CMK (cell line): ENCODE measurements at places on chromosomes 3 and 15.

GRCh38 chr3:147215660-147216059, 190.7 kb downstream of the ZIC4 start:
- DNase-seq: no peak

GRCh38 chr3:5295191-5295690, 107.7 kb downstream of the EDEM1 start:
- no peak for DNase-seq

- no peak for DNase-seq
Measured at GRCh38 chr15:93109336-93110102, 20.5 kb upstream of the RGMA start.

DNA sequence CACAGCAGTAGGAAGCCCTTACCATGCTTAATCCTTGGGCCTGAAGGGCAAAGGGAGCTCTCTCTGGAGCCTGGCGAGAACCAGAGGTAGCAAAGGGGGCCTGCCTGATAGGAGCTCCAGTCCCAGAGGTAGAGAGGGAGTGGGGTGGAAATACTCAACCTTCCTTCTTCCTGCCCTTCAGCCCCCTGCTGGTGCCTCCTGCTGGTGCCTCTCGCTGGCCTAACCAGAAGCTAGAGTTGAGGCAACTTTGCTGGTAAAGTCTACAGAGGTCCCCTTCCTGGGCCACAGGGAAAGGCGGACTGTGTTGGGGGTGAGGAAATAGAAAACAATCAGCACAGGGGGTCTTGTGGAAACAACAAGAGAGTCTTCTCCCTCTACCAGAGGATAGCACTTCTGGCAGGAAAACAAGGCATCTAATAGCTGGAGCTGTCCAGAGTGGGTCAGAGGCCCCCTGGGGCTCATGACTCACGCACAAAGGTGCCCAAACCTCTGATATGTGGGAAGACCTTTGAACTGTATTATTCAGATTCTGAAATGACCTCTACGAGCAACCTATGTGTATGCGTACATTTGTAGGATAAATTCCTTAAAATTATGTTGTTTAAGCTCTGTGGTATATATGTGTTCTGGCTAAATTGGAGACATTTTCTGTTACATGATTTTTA, 133.9 kb downstream of the LRRC28 start:
- DNase-seq: no peak

- no peak for DNase-seq
Measured at GRCh38 chr3:110811050-110811449, 260.6 kb upstream of the NECTIN3 start.

GRCh38 chr3:105495021-105495420, 128.3 kb downstream of the ALCAM start:
- no peak for DNase-seq

GRCh38 chr15:84590406-84590805, 10.4 kb upstream of the ZSCAN2 start:
- no peak for DNase-seq

GRCh38 chr15:57256939-57257338, 119.4 kb upstream of the CGNL1 start:
- no peak for DNase-seq

DNA sequence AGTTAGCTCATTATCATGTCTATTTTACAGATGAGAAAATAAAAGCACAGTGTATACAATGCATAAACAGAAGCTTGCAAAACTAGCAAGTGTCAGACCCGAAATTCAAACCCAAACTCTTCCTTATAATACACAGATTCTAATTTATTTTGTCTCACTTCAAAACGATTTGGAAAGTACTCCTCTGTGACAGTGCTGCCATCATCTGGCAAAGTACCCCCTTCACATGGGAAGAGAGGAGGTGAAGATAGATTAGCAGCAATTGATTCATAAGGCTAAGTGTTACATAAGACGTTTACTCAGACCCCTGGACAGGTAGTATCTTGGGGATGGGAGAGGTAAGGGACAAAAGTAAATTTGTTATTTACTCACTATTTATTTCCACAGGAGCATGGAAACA, 744.0 kb upstream of the SGO1 start:
- DNase-seq: no peak

GRCh38 chr3:155554777-155555451, 190.0 kb downstream of the PLCH1 start:
- peak; percentile 89 for DNase-seq

- no peak for DNase-seq
Measured at GRCh38 chr3:182814419-182815062, 21.2 kb downstream of the ATP11B start.

GRCh38 chr3:27508424-27508823, 24.2 kb upstream of the SLC4A7 start:
- DNase-seq: no peak

DNA sequence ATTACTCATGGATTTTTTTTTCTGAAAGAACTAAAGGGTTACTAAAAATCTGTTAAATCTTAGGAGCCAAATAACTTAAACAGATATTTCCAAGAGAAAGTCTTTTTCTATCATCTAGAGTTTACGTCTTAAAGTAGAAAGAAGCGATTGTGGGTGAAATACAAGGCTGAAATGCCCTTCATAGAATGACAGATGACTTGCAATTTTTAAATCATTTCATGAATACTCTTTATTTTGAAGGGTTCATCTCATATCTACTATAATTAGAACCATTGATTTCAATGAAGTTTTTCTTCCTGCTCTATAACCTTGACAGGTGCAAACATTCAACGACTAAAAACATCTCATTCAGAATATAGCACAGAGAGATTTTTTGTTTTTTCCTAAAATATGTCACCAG, 217.0 kb downstream of the GABRB3 start:
- DNase-seq: no peak

- DNase-seq: no peak
Measured at GRCh38 chr15:72233769-72234168, 2.8 kb upstream of the PKM start.

DNA sequence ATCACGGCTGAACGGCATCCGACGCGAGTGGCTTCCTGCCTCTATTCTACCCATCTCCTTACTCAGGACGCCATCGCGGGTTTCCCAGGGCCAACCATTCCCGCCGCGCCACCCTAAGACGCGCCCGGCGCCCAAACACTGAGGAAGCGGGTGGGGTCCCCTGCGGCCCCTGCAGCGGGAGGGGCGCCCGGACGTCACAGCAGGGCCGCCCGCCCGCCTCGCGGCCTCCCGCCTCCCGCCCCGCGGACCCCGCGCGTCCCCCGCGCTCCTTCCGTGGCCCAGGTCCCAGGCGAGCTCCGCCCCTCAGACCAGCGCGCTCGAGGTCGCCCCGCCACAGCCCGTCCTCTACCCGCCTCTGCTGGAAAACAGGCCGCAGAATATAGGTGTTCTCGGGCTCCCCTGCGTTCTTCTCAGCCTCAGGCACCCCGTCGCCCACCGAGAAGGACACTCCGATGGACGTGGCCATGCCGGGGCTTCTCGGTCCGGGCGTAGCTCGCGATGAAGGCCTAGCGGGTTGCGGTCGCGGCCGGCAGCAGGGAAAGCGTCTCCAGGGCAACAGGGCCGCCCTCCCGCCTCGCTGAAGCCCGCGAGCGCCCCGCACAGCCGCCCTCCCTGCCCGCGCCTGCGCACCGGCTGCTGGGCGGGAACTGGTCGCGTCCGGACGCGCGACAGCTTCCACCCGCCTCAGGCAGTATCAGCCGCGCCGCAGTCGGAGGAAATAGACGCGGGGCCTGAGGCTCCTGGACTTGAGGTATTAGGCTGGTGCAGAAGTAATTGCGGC, at the start of gene DYNLT2B:
Gene DYNLT2B (minus strand): TSS at position 554 of the 781 bp plus-strand sequence. CDS start 88 bp downstream, at position 466.
- peak; percentile 70 for DNase-seq

GRCh38 chr3:51371943-51372557, 13.0 kb upstream of the MANF start:
- DNase-seq: no peak

DNA sequence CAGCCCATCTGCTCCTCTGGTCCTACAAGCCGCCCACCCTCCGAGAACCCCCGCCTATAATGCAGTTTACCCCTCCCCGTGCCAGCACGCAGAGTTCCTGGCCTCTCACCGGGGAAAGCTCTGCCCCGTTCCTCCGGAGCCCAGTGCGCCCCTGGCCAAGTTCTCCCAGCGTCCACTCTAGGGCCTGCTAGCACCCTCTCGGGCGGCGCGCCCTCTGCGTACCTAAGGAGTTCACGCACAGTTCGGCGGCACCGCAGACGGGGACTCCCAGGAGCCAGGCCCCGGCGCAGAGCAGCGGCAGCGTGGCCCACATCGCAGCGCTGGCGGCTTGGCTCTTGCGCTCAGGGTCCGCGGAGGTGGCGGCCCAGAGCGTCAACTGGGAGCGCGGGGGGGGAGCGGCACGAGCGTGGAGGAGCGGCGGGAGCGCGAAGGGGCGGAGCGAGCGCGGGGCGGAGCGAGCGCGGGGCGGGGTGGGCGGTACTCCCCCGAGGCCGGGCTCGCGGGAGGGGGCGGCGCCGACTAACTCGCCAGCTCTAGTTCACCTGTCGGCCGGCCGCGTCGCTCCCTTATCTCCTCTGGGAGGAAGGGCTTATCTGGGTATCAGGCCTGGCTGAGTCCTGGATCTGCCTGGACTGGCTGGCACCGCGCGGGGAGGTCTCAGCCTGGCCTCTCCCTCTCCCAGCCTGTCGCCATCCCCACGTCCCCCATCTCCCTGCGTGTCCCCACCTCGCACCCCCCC, at the start of gene CTSH:
Gene CTSH (minus strand): TSS at position 378 of the 739 bp plus-strand sequence. CDS start 65 bp downstream, at position 313.
- peak; percentile 60 for DNase-seq

- no peak for DNase-seq
Measured at GRCh38 chr3:72579191-72579580, 269.1 kb downstream of the SHQ1 start.
